ENCODE measurements at places on chromosomes 16 and 17.

- DNase-seq: no peak
These were observed 8.6 kb upstream of the NUDT16L1 start for GRCh38 chr16:4684763-4685162.

GRCh38 chr16:11328172-11329070, 16.8 kb upstream of the RMI2 start:
- DNase-seq: peak; percentile 14

DNA sequence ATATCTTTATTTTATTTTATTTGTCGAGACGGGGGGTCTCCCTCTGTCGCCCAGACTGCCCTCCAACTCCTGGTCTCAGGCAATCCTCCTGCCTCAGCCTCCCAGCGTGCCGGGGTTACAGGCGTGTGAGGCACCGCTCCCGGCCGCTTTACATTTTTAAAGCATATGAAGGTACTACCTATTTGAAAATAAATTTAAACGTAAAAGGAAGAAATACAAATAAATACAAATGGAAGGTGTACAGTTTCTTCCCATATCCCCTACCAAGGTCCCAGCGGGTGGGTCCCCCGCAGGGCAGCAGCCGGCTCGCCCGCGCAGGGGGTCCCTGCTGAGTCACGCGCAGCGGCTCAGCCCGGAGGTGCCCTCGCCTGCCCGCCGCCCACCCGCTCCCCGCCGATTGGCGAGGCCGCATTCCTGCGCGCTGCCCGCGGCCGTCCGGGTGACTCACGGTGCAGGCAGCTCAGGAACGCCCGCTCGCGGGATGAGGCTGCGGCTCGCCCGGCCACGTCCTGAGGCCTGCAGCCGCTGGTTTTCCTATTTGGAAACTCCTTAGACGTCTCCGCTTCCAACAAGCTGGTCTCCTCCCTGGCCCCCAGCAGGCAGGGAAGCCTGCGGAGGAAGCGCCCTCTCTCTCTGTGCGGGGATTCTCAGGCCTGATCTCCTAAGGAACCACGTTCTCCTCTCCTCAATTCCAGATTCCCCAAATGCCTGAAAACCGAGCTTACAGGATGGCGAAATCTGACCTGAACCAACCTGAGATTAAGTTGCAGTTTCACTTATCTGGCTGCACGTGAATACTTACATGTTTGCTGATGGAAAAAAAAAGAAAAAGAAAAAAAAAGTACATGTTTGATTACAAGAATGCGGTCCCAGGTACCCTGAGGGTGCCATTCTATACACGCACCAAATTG, 54.8 kb upstream of the MAP3K14 start:
- no peak for DNase-seq

DNA sequence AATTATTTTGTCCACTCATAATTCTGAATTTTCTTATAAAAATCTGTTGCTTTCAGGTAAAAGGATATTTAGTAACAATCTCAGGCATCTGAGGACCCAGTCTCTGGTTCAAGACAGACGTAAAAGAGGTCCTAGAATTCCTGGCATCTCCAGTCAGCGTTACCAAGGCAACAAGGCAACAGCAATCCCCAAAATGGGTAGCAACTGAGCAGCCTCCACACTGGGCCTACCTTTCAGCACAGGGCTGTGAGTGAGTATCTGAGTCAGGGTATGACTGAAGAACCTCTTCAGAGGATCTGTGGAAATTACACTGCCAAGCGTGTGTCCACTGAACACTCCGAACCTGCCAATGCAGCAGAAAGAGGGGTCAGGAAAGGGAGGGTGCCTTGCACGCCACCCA, 20.8 kb downstream of the FANCA start:
- DNase-seq: no peak

- no peak for DNase-seq
These were observed 7.9 kb upstream of the MRC2 start for GRCh38 chr17:62619417-62620155.

GRCh38 chr16:77190190-77190477, 856 bp upstream of the MON1B start:
- DNase-seq: no peak

- DNase-seq: no peak
These were observed 66.1 kb upstream of the SREBF1 start for GRCh38 chr17:17902877-17903276.

DNA sequence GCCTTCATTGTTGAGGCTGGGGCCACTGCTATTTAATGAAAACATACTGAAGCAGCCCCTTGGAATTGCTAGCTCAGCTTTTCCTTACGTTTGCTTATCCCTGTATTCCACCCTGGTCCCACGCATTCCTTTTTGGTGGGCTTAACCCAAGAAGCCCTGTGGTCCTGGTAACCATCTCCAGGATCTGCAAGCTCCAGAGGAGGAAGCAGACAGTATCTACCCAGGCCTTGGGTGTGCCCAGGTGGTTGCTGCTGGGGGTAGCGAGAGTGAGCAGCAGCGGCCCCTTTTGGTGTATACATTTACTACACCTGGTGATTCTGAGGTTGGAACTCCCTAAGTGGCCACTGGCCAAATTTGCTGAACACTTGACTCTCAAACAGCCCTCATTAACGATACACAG, 97.7 kb downstream of the CBLN1 start:
- DNase-seq: no peak

DNA sequence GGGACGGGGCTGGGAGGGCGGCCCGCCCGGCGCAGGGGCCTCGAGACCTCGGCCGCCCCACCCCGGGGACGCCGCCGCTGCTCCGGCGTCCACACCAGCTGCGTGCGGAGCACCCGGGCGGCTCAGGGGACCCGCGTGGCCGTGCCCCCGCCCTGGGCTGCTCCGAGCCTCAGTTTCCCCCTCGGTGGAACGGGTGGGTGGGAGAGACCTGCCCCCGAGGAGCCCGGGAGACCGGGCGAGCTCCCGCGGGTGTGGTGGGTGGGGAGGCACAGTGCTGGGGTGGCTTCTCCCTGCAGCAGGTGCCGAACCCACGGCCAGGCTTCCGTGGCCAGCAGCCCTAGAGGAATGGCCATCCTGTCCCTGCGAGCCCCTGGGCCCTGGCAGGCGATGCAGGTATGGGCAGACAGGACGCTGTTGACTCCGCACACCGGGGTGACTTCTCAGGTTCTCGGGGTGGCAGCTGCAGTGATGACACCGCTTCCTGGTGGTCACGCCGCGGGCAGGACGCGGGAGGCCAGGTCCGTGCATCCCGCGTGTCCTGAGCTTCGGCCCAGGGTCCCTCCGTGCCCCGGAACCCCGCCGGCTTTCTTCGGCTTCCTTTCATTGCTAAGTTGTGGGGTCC, 677 bp downstream of the DEF8 start:
- DNase-seq: no peak

DNA sequence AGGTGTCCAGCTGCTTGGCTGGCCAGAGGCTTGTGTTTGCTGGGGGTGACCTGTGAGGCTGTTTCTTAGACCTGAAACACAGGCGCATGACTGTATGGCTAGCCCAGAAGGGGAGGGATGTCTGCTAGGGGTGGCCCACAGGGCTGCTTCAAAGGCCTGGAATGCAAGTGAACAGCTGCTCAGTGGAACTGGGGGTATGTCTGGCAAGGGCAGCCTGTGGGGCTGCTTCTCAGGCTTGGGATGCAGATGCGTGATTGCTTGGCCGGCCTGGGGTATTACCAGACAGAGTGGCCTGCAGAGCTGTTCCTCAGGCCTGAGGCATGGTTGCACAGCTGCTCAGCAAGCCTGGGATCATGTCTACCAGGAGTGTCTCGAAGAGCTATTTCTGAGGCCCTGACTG, 20.5 kb downstream of the TANC2 start:
- no peak for DNase-seq

DNA sequence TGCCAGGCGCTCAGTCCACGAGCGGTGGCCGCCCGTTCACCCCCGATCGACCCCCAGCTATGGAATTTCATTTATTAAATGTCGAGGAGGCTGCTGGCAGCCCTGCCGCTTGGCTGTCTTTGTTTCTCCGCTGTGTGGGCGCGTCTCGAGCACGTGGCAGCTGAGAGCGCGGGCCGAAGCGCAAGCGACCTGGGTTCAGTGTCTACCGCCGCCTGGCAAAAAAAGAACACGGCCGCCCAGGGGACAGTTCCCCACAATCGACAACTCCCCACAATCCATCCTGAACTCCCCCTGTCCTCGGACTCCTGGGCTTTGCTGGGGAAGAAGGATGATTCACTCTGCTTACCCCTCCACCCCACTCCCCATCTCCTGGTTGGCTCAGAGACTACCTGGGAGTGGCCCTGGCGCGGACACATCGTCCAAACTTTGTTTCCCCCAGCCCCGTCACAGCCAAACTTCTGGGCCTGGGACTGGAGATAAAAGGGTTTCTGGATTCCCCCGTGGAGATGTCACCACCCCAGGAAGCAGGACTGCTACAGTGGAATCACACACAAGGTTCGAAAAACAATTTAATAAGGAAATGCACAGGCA, 1.7 kb upstream of the ANKRD13B start:
- DNase-seq: no peak

GRCh38 chr17:52524096-52524637, 365.7 kb upstream of the CA10 start:
- DNase-seq: no peak

DNA sequence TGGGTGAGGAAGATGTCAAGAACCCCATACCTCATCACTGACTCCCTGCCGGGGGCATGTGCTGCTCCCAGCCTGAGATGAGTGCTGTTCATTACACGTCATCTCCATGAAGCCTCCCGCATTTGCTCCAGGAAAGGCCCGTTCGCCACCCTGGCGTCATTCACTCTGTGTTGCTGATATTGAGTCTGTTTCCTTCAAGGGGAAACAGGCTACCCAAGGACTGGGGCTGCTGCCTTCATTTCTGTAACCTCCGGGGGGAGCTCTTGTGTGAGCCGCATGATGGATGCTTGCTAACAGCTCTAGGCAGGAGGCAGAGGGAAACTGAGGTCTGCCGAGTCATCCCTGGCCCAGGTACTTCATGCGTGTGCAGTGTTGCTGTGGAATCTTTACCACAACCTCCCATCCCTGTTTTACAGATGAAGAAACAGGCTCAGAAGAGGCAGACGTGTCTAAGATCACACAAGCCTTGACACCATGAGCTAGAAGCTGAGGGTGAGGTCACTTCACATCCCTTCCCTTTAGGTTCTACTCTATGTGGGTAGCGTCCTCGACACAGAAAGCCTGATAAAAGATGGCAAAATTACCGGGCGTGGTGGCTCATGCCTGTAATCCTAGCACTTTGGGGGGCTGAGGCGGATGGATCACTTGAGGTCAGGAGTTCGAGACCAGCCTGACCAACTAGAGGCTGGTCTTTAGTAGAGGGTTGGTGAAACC, 3.5 kb upstream of the ARMC5 start:
- DNase-seq: no peak

GRCh38 chr16:76696876-76697275, 419.7 kb downstream of the CNTNAP4 start:
- DNase-seq: no peak

DNA sequence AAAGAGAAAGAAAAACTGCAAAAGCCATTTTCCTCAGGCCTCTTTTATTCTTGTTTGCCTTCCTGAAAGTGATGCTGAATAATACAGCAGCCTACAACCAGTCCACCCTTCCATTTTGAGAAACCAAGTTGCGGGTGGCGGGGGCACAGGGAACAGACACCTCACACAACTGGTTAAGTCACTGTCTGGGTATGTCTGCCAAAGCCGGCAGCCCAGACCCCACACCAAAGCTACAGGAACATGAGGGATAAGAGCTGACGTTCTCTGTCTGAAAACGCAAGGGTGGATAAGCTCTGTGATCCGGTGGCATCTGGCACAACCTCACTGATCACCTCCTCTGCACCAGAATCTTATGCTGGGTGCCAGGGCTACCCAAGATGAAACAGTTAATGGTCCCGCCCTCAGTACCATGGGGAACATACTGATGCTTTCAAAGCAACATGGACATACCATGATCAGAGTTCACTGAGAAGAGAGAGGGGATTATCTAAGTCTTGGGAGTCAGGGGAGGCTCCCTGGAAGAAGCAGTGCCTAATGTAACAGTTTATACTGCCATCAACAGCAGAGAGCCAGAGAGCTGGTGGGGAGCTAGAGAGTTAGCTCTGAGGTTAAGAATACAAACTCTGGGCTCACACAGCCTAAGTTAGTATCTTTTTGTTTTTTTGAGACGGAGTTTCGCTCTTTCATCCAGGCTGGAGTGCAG, 53.5 kb downstream of the ERCC4 start:
- DNase-seq: no peak

DNA sequence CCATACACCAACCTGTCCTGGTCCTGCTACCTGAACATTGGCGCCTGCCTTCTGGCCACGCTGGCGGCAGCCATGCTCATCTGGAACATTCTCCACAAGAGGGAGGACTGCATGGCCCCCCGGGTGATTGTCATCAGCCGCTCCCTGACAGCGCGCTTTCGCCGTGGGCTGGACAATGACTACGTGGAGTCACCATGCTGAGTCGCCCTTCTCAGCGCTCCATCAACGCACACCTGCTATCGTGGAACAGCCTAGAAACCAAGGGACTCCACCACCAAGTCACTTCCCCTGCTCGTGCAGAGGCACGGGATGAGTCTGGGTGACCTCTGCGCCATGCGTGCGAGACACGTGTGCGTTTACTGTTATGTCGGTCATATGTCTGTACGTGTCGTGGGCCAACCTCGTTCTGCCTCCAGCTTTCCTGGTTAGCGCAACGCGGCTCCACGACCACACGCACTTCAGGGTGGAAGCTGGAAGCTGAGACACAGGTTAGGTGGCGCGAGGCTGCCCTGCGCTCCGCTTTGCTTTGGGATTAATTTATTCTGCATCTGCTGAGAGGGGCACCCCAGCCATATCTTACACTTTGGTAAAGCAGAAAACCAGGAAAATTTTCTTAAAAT, 21.5 kb downstream of the TMEM204 start:
- DNase-seq: no peak

- no peak for DNase-seq
These were observed 499.8 kb downstream of the WWOX start for GRCh38 chr16:78599271-78599670.

DNA sequence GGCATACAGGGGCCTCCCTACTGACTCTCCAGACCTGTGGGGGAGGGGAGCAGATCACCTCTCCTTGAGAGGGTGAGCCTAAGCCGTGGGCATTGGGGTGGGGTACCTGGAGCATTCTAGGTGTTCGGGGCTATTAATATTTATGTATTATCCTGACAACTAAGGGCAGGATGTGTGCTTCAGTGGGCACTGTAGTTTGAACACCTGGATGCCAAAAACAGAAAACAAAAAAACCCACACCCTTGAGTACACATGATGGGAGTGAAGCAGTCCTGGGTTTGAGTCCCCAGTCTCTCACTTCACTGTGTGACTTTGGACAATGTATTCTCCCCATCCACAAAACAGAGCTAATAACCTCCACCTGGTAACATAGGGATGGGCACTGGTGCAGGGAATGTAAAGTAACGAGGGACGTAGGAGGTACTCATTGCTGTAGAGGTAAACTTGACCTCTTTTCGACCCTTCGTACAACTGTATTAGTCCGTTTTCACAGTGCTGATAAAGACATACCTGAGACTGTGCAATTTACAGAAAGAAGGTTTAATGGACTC, 257.8 kb downstream of the CPPED1 start:
- no peak for DNase-seq

- no peak for DNase-seq
These were observed 3.2 kb downstream of the CBX4 start for GRCh38 chr17:79835953-79836509.
